ENCODE measurements at places on chromosomes 11 and 22. TPM values are rescaled to one million over a fixed set of nuclear protein-coding genes. Genes with fewer than 3 reads are reported as not detected.

Gene PLAAT4
- total RNA-seq, result 107 TPM

- no peaks in the 10 kb centered on the region for H3K36me3 ChIP-seq
- peak; percentile 68 for DNase-seq
- no peaks in the 10 kb centered on the region for H3K4me1 ChIP-seq
- H3K4me3 ChIP-seq, result no peak overlapping the region
Measured at GRCh38 chr11:131674051-131674755, 303.8 kb downstream of the NTM start.

- peak overlapping the region; percentile 89 for H3K27ac ChIP-seq
- H3K4me1 ChIP-seq, result no peaks in the 10 kb centered on the region
- H3K36me3 ChIP-seq, result no peaks in the 10 kb centered on the region
- no peaks in the 10 kb centered on the region for H3K27me3 ChIP-seq
- no peak for DNase-seq
Measured at GRCh38 chr11:47215366-47215910, 664 bp downstream of the DDB2 start.

Gene RIMBP3C
- total RNA-seq, result 0.54 TPM

Gene ACR
- not detected for total RNA-seq
